ENCODE measurements at places on chromosomes 7 and 10.
A peak's percentile ranks its signal among the peaks of the same experiment; 100 is the strongest.

GRCh38 chr10:100774223-100774622 is 28.8 kb downstream of the PAX2 start:
- no peak for DNase-seq

DNA sequence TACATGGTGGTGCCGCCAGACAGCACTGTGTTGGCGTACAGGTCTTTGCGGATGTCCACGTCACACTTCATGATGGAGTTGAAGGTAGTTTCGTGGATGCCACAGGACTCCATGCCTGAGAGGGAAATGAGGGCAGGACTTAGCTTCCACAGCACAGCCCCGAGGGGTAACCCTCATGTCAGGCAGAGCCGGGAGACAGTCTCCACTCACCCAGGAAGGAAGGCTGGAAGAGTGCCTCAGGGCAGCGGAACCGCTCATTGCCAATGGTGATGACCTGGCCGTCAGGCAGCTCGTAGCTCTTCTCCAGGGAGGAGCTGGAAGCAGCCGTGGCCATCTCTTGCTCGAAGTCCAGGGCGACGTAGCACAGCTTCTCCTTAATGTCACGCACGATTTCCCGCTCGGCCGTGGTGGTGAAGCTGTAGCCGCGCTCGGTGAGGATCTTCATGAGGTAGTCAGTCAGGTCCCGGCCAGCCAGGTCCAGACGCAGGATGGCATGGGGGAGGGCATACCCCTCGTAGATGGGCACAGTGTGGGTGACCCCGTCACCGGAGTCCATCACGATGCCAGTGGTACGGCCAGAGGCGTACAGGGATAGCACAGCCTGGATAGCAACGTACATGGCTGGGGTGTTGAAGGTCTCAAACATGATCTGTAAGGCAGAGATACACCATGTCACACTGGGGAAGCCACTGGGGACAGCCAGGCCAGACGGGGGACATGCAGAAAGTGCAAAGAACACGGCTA is 104.6 kb upstream of the TNRC18 start:
- peak; percentile 81 for DNase-seq

DNA sequence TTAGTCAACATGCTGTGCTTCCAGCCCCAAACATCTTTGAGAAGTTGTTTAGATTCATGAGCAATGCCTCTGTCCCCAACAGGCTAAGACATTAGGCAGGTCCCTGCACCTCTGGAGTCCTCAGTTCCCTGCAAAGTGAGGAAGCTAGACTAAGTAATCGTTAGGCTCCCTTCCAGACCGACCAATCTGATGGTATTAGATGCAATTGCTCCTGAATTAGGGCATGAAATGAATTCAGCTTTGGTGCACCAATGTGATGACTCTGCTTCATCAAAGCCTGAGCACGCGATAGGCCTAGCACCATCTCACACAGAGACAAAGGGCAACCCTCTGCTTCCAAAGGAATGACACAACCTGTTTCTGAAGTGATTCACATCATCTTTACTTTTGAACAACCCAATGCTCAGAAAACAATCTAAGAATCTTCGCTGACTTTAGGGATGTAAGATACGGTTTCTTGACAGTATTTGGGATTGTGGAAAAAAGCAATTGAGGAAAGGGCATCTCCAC is 723 bp upstream of the TES start:
- DNase-seq = peak; percentile 40

GRCh38 chr7:35721288-35721687 is 26.4 kb upstream of the HERPUD2 start:
- no peak for DNase-seq

DNA sequence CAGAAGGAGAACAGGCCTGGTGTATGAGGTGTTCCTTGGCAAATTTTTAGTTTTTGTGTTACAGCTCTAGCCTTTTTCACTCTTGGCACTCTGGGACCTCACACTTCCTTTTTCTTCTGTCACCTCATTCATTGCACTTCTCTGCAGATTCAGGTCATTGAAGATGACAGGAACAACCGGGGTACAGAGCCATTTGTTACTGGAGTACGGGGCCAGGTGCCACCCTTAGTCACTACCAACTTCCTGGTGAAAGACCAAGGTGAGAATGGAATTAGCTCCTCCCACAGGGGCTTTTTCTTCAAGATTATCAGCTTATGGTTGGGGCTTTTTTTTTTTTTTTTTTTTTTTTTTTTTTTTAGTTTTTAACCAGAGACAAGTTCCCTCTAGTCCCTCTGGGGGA is 18.5 kb upstream of the CHCHD1 start:
- no peak for DNase-seq

DNA sequence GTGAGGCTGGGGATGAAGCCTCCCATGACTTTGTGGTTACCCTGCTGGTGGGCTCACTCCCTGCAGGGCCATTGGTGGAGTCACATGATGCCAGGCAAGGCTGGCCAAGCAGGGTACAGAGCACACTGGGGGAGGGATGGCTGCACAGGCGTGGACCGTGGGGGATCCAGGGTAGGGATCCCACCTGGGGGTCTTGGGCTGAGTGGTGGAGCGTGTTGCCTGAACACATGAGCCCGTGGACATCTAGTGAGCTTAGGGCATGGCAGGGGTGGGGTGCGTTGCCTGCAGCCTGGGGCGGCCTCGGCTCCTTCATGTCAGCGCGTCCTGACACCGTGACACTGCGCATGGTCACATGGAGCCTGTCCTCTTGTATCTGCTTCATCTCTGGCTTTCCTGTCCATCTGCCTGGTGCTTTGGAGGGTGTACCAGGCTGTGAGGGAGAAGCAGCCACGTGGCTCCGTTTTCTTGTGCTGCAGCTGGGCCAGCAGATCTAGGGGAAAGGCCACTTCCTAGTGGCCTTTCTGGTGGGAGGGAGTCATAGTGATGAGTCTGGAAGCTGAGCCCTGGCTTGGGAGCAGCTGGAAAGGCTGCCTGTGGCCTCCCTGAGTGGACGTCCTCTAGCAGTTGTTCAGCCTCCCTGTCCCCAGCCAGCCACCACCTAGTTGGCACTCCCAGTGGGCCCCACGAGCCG is 96.2 kb downstream of the LHPP start:
- DNase-seq = no peak

DNA sequence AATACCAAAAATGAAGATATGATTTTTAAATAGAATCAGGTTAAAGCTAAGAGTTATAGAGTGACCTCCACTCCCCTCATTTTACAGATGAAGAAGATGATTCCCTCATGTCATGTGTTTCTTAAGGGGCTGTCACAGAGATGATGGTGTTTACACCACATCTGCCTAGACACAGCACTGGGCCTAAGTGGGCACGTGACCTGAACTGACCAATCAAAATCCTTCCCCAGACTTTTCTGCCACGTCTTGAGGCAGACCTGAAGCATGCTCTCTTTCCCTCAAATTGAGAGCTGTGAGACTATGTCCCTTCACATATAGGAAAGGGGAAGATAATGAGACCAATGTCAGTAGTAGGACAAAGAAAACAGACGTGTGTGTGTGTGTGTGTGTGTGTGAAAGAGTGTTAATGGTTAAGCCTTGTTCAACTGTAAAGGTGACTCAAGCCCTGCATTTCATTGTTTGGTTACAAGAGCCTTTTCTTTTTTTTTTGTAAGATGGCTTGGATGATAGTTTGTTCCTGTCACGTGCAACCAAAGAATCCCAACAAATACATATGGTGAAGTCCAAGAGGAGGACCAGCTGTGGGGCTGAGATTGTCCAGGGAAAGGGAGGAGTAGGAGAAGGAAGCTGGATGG is 172.8 kb upstream of the AOAH start:
- no peak for DNase-seq

DNA sequence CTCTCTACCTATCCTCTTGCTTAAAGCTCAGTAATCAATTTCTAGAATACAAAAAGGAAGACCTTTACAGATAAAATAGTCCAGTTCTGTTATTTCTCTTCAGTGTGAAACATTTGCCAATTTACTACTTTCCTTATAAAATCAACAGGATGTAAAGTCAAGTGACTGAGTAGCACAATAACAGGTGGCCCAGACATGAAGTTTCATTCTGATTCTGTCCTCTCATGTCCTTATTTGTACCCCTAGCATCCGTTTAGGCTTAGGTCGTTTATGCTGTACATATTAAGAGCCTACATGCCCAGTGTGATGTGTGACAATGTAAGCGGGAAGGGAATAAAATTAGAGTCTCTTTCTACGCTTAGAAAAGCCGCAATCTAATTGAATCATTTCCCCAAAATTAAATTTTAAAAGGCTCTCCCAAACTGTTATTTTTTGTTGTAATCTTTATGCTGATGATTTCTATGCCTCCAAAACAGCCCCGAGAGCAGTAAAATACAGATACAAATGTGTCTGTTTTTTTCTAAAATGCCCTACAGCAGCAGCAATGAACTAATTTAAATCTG is 29.1 kb downstream of the EPC1 start:
- no peak for DNase-seq

DNA sequence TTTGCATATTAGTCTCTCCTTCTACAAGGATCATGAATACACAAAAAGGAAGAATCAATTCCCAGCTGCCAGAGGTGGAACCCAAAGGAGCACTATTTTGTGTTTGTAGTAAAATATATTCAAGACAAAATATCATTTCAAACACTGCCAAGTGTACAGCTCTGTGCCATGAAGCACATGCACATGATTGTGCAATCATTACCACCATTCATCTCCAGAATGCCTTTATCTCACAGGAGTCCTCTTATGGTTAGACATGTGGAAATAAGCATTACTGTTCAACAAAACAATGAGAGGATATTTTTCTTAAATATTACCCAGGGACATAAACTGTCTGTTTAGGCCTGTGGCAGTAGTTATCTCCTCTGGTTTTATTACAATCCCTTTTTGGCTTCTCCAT is 151.4 kb upstream of the PPP1R3A start:
- DNase-seq = no peak

GRCh38 chr7:118492466-118492865 is 268.0 kb downstream of the ANKRD7 start:
- DNase-seq = no peak

DNA sequence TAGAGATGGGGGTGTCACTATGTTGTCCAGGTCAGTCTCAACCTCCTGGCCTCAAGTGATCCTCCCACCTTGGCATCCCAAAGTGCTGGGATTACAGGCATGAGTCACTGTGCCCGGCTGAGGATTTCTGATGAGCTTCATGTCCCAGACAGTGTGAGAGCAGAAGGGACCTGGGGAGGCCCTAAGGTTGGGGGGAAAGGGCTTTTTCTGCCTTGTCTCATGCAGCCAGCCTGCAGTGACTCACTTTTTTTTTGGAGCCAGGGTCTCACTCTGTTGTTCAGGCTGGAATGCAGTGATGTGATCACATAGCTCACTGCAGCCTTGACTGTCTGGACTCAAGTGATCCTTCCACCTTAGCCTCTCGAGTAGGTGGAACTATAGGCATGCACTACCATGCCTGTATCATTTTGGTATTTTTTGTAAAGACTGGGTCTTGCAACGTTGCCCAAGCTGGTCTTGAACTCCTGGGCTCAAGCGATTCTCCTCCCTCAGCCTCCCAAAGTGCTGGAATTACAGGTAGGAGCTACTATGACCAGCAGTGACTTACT is 14.6 kb downstream of the COL26A1 start:
- no peak for DNase-seq

- DNase-seq = peak; percentile 84
These were observed 109.6 kb upstream of the MTPN start for GRCh38 chr7:136086712-136087111.

GRCh38 chr7:122302761-122303530 is 1.6 kb downstream of the FEZF1 start:
- no peak for DNase-seq

GRCh38 chr7:126424985-126425384 is 827.8 kb downstream of the GRM8 start:
- no peak for DNase-seq

DNA sequence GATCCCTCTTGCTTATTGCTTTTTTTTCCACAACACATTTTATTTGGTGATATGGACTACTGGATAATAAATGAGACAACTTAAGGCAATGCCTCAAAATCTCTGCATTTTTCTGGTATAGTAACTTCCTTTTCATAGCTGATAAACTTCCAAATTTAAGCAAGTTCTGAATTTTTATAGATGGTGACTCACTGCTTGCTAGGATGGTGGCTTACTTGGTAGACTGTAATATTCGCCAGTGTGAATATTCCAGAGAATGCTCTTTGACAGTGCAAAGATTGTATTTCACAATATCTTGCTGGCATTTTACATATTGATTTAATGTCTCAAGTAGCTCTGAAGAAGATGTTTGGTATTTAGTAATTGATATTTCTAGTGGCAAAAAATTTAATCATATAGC is 472.4 kb downstream of the TFEC start:
- DNase-seq = peak; percentile 44

DNA sequence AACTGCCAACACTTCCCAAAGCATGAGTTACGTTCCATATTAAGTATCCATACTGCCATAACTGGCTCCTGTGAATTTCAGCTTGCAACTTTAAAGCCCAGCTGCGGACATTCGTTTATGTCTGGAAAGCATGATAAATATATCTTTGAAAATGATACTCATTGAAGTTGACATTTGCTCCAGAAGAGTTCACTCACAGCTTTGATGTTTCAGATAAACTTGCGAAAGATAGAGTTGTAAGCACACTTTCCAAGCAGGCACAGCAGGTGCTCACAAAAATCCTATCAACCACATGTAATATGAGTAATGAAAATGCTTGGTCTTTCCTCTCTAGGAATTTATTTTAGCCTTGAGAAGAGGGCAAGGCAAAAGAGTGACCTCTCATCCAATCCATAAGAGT is 4.5 kb downstream of the CHCHD3 start:
- no peak for DNase-seq

GRCh38 chr7:108251700-108252099 is 121.5 kb upstream of the LAMB4 start:
- no peak for DNase-seq

- peak; percentile 9 for DNase-seq
These were observed 257.7 kb upstream of the GLI3 start for GRCh38 chr7:42494736-42495135.

DNA sequence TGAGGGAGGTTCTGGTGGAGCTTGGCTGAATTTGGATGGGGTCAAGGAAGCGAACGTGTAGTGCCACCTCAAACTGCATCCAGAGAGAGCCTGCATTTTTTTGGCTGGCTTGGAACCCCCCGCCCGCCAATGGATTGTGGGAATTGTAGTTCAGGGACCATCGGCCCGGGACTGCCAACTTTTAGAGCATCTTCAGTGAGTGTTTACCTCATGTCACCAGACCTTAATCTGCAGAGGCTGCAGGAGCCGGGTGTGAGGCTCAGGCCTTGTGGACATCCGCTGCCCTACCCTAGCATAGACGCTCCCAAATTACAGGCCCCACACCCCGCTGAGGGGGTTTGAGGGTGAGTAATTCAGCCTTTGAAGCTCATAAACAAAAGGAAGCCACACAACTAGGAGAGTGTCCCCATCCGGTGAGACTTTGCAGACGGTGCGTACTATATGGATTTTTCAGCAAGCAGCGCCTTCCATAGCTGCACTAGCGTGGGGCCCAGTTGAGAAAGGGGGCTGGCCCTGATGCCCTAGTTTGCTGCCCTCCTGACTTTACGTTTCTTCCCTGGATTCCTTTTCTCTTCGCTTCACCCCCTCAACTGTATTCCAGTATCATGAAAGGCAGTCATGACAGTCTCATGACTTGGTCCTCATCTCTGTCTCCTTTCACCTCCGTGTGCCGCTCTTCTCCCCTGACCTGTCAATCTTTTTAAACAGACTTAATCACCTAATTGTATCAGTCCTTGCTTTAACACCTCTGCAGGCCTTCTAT is 717 bp downstream of the CNPY4 start:
- peak; percentile 73 for DNase-seq

- peak; percentile 41 for DNase-seq
These were observed 20.7 kb upstream of the CFTR start for GRCh38 chr7:117458977-117459583.

Data from ELR (cell line).